ENCODE measurements at places on chromosomes 6 and 20.

- no peak for DNase-seq
Observed at GRCh38 chr6:84773431-84774156, 9.2 kb upstream of the TBX18 start.

- DNase-seq, result no peak
Observed at GRCh38 chr6:42402184-42402583, 49.5 kb downstream of the TRERF1 start.

- no peak for DNase-seq
Observed at GRCh38 chr20:49874696-49875095, 40.6 kb downstream of the SPATA2 start.

DNA sequence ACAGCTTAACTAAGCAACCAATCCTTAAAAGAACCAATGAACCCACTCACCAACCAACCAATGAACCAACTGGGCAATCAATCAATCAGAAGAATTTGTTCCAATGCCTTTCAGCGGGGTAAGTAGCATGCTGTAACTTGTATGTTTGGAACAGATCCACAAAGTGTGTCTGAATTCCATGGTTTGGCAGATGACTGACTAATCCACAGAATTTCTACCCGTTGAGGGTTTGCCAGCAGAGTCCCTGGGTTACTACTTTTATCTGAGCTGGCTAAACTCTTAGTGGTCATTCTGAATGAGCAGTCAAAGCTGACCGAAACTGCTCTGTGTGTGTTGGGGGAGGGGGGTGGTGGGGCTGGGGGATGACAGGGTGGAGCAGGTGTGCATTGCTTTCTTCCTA is 125.0 kb upstream of the JAG1 start:
- DNase-seq, result no peak

- no peak for DNase-seq
Observed at GRCh38 chr20:8860011-8860495, 208.8 kb upstream of the PLCB4 start.

- no peak for DNase-seq
Observed at GRCh38 chr6:47439348-47439668, 38.3 kb upstream of the CD2AP start.

DNA sequence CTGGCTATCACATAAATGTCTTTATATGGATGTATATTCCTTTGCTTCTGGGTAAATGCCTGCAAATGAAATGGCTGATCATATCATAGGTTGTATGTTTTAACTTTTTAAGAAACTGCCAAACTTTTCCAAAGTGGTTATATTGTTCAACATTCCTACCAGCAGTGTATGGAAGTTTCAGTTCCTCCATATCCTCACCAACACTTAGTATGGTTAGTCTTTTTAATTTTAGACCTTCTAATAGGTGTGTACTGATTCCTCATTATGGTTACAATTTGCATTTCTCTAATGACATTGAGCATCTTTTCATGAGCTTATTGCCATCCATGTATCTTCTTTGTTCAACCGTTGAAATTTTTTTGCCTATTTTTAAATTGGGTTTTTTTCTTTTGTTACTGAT is 155.4 kb downstream of the ZFAND3 start:
- no peak for DNase-seq

DNA sequence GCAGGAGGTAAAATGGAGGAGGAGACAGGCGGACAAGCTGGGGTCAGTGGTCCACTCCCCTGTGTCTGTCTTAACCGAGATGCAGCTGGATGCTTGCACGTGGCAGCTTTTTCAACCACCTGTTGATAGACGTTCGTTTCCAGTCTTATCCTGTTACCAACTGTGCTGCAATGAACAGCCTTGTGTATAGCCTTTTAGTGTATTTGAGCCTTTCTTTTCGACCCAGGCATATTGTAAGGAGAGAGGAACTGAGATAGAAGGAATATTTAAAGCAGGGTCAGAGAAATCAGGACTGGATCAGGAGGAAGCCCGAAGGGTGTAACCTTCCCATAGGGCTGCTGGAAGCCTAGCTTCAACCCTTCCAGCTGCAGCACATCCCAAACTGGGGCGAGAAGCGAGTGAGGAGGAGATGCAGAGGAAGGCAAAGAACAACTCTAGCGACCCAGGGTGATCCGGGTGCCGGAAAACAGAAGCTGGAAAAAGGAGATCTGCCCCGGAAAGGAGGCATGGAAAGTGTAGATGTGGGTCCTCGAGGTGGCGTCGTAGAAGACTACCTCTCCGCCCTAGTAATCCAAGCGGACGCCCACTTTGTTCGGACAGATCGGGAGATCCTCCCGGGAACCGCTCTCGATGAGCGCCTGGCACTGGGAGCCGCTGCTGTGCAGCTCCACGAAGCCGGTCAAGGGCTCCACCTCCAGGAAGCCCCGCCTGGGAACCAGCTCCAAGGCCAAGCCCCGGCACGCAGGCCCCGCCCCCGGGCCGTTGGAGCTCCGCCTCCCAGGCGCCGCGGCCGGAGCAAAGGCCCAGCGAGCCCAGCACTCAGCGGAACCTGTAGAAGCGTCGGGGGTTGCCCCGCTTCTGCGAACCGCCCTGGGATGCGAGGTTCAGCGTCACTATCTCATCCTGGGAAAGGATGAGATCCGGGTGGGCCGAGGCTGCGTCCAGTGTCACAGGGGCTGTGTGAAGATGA is 11.2 kb downstream of the TRIM31 start:
- DNase-seq, result peak; percentile 86

- no peak for DNase-seq
Observed at GRCh38 chr6:144876689-144877088, 591.6 kb downstream of the UTRN start.

- no peak for DNase-seq
Observed at GRCh38 chr6:95805699-95806098, 210.1 kb upstream of the FUT9 start.

GRCh38 chr20:5864873-5865587 is 85.3 kb downstream of the TRMT6 start:
- peak; percentile 22 for DNase-seq

- DNase-seq, result no peak
Observed at GRCh38 chr20:24470746-24471582, 1.5 kb downstream of the SYNDIG1 start.

DNA sequence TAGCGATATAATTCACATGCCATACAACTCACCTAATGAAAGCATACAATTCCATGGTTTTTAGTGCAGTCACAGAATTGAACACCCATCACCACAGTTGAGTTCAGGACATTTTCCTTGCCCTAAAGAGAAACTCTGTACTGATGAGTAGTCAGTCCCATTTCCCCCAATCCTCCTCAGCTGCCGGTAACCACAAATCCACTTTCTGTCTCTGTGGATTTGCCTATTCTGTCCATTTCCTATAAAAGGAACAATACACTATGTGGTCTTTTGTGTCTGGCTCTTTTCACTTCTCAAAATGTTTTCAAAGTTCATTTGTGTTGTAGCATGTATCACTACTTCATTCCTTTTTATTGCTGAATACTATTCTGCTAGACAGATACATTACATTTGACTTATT is 67.9 kb upstream of the TGM3 start:
- DNase-seq, result no peak

DNA sequence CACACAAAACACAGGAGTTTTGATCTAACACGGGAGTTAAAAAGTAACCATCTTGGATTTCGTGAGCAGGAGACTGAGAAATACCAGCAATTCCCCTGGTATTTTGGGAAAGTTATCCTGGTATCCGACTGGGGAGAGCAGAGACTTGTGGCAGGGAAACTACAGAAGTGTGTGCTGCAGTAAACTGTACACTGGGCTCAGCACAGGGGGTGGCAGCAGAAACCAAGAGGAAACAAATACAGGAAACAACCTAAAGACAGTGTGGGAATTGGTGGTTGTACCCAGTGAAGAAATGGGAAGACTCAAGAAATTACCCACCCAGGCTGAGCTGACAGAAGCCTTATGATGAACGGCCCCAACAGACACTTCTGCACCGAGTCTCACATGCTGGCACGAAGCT is 109.8 kb downstream of the CHD6 start:
- peak; percentile 8 for DNase-seq

- no peak for DNase-seq
Observed at GRCh38 chr6:51800603-51801002, 286.8 kb downstream of the PKHD1 start.

DNA sequence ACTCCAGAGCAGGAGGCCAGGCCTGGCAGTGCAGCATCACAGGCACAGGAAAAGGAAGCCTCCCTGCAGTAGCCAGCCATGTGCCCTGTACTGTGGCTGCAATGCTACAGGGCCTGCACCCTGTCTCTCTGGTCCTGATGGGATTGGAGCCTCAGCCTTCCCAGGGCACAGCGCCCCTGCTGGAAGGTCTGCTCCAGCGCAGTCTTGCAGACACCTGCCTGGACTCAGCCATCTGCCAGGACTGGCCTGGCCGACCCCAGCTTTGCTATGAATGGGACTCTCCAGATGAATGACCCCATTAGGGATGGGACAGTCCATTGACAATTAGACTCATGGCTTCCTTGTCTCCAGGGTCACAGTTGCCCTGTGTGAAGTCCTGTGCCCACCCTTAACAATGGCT is 251.6 kb downstream of the ERMARD start:
- no peak for DNase-seq

- DNase-seq, result no peak
Observed at GRCh38 chr20:49471397-49471796, 11.1 kb downstream of the KCNB1 start.

DNA sequence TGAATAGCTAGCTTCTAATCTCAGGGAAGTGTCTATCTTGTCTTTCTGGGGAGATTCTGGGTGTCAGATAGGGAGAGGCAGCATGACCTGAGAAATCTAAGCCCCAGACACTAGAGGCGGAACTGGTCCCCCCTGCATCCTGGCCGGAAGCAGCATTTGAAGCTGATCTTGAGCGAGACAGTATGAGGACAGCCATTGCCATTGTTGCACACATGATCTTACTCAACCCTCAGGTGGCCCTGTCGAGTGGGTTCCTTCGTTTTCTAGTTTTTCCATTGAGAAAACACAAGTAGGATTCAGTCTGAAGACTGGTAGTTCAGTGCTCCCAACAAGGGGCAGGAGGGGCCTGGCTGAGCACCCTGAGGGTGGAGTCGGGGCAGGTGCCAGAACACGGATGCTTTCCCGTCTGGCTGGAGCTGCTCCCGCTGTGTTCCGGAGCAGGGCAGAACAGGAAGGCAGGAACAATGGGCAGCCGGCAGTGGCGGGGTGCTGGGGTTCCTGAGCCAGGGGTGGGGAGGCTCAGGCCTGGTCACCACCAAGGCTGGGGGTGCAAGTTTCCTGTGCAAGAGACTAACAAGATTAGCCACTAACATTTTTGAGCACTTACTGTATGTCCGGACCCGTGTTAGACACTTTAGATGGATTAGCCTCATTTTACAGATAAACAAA is 7.9 kb upstream of the SDCBP2 start:
- DNase-seq, result no peak

DNA sequence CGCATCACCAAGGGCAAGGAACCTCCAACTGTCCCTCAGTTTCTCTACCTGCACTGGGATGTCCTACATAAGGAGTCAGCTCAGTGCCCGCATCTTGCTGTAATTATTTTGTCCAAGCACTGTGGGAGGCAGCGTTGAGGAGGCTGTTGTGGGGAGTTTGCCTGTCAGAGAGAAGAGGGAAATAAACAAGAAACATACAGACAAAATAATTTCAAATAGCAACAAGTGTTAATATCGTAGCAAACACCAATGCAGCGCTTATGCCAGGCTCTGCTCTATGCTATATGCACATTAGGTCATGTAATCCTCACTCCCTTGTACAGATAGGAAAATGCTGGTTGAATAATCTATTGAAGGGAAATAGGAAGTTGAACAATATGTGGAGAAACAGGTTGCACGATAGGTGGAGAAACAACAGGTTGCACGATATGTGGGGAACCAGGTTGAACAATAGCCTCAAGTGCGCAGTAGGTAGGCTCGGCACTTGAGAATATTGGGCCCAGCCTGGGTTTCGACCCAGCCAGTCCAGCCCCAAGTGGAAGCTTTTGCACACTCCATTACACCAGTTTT is 91.2 kb upstream of the SIRPA start:
- DNase-seq, result no peak

GRCh38 chr6:23927935-23928334 is 198.1 kb upstream of the NRSN1 start:
- DNase-seq, result no peak

DNA sequence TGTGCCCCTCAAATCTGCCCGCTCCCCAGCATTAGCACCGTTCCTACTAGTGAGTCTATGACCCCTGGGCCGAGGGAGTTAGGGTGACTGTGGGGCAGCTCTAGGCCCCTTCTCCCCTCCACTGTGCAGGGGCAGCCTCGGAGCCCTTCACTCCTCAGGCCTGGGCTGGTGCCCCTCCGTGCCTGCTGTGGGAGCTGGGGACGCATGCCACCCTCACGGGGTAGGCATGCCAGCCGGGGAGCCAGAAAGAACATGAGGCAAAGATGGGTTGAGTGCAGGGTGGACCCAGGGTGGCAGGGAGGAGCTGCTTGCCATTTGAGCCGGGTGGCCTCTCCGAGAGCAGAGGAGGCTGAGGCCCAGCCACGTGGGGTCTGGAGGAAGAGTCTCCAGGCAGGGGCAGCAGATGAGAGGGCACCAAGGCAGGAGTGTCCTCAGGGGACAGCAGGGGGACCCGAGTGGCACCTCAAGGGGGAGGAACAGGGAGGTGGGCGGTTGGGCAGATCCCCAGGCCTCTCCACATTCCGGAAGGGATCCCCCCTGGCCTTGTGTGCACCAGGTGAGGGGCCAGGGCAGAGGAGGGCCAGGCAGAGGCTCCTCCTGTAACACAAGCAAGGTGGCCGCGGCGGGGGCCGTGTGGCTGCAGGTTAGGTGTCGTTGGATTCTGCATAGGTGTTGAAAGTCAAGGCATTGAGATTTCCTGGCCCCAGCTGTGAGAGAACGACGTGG is 18.6 kb upstream of the LSM14B start:
- DNase-seq, result no peak

- DNase-seq, result no peak
Observed at GRCh38 chr6:136646377-136646776, 96.2 kb upstream of the MAP7 start.

DNA sequence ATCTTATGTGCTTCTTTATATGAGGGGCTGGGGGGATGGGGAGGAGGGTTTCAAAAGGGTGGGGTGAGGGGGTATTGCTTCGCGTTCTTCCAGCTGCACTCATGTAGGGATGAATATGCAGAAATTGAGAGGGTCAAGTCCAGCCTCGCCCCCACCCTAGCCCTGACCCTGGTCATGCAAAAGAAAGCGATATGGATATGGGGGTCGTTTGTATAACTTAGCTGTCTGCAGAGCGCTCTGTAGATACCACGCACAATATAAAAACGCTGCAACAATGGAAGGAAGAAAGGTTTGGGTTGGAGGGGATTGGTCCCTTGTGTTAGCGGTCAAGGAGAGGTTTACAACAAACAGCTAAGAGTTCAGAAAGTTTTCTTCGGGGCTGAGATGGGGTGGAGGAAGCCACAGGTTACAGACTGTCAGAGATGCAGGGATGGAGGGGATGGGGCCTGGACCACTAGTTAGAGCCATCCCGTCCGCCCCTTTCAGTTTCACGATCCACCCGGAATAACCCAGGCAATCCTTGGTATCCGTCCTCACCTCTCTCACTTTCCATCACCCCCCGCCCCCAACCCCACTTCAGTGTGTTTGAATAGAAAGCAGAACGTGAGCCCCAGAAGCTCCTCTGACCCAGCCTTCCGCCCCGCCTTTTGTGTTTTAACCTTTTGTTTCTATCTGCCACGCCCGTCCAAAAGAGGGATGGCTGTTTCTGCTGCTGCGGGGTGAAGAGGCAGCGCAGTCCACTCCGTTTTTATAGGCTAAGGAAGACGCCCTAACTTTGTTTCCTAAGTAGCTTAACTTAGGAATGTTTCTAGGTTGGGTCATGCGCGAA is 73.5 kb downstream of the SOX4 start:
- no peak for DNase-seq

All from inflammatory macrophage (primary cell).